ENCODE measurements at places on chromosomes 7 and 10. TPM values are rescaled to one million over a fixed set of nuclear protein-coding genes. Genes with fewer than 3 reads are reported as not detected.

DNA sequence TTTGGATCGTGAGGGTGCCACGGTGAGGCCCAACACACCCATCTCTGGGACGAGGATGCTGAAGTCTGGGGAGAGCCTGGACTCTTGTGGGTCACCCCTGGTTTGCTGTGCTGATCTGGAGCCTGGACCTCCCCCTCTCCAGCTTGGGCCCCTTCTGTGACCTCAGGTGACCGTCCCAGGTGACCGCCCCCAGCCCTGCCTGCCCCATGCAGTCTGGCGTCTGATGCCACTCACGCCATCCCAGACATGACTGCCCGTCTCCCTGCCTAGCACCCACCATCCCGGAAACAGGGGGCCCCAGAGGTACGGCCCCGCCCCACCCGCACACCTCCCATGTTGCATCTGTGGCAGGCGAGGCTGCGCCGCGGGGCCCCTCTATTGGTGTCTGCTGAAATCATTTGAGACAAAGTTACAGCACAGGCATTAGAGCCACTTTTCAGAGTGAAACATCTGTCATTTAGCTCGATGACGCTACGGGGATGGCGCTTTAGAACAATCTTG is 21.1 kb downstream of the UNCX start:
- no peak for DNase-seq
- no peak overlapping the region for H3K27ac ChIP-seq
- H3K4me3 ChIP-seq, result no peak overlapping the region
- H3K36me3 ChIP-seq, result no peaks in the 10 kb centered on the region
- no peaks in the 10 kb centered on the region for H3K4me1 ChIP-seq
- peaks cover 14% of the 10 kb centered on the region for H3K27me3 ChIP-seq

GRCh38 chr10:23408330-23408976 is 30.4 kb upstream of the OTUD1 start:
- DNase-seq, result no peak
- H3K36me3 ChIP-seq, result no peaks in the 10 kb centered on the region
- H3K27me3 ChIP-seq, result no peaks in the 10 kb centered on the region
- H3K4me3 ChIP-seq, result no peak overlapping the region

DNA sequence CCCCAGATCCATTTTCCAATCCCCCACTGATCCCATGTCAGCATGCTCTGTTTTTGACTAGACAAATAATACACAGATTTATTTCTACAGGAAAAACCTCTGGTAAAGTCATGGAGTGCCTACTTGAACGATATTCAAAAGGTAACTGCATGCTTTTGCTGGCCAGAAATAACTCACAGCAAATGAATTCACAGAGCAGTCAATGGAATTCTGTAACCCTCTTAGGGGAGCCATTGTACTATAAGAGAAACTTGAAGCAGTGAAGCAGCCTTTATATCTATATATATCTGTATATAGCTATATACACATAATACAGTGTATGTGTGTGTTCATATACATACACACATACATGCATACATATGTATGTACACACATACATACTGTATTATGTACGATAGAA is 29.0 kb upstream of the MEOX2 start:
- H3K4me1 ChIP-seq, result no peaks in the 10 kb centered on the region
- no peak overlapping the region for H3K27ac ChIP-seq
- no peaks in the 10 kb centered on the region for H3K27me3 ChIP-seq
- DNase-seq, result no peak

- no peaks in the 10 kb centered on the region for H3K27me3 ChIP-seq
- no peak for DNase-seq
- no peak overlapping the region for H3K27ac ChIP-seq
- H3K4me1 ChIP-seq, result no peaks in the 10 kb centered on the region
- H3K36me3 ChIP-seq, result no peaks in the 10 kb centered on the region
- H3K4me3 ChIP-seq, result no peak overlapping the region
These were observed 65.7 kb upstream of the PITRM1 start for GRCh38 chr10:3238115-3238871.

DNA sequence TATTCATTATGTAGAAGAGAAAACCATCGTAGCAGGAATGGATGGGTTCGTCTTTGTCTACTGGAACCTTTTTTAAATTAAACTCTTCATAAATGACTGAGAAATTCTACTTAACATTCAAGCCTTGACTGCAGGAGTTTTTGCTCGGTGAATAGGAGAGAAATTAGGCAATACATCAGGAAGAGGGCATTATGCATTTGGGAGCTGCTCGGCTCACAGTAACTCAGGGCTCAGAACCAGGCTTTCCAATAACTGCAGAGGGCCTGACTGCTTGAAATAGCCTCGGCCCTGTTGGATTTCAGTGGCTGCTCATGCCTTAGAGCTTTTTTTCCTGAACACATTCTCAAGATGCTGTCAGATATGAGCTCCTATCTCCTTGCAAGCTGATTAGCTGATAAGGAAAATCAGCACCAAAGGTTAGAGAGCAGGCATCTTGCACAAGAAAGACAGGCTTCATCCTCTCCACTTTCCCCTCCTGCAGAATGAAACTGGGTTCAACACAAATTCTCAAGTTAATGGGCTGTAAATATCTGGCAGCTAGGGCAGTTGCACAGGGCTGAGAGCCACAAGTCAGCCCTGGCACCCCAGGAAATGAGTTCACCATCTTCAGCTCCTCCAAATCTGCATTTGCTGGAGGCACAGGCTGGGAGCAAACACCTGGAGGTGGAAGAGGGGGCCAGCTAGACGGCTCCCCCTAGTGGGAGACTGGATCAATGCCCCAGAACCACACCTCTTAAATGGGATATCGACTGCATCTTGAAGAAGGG is 24.3 kb downstream of the TECTB start:
- no peak overlapping the region for H3K27ac ChIP-seq
- H3K4me1 ChIP-seq, result no peaks in the 10 kb centered on the region
- H3K4me3 ChIP-seq, result no peak overlapping the region
- no peaks in the 10 kb centered on the region for H3K36me3 ChIP-seq

DNA sequence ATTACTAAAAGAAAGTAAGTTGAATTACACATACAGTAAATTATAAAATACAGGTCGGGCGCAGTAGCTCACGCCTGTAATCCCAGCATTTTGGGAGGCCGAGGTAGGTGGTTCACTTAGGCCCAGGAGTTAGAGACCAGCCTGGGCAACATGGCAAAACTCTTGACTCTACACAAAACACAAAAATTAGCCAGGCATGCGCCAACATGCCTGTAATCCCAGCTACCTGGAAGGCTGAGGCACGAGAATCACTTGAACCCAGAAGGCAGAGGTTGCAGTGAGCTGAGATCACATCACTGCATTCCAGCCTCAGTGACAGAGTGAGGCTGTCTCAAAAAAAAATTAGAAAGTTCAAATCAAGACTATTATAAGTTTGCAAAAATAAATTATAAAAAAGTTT is 174.9 kb downstream of the GALNT11 start:
- H3K4me1 ChIP-seq, result no peaks in the 10 kb centered on the region
- no peak overlapping the region for H3K27ac ChIP-seq
- H3K36me3 ChIP-seq, result no peaks in the 10 kb centered on the region
- no peak overlapping the region for H3K4me3 ChIP-seq
- DNase-seq, result no peak

- H3K36me3 ChIP-seq, result no peaks in the 10 kb centered on the region
- H3K4me3 ChIP-seq, result peak overlapping the region; percentile 82
- no peaks in the 10 kb centered on the region for H3K27me3 ChIP-seq
- H3K27ac ChIP-seq, result peak overlapping the region; percentile 95
- DNase-seq, result peak; percentile 74
These were observed 557 bp downstream of the TMEM120A start for GRCh38 chr7:75993689-75994387.

- H3K27ac ChIP-seq, result no peak overlapping the region
- H3K36me3 ChIP-seq, result no peaks in the 10 kb centered on the region
- DNase-seq, result no peak
- H3K27me3 ChIP-seq, result no peaks in the 10 kb centered on the region
These were observed 34.2 kb upstream of the C10orf90 start for GRCh38 chr10:126704649-126705048.

DNA sequence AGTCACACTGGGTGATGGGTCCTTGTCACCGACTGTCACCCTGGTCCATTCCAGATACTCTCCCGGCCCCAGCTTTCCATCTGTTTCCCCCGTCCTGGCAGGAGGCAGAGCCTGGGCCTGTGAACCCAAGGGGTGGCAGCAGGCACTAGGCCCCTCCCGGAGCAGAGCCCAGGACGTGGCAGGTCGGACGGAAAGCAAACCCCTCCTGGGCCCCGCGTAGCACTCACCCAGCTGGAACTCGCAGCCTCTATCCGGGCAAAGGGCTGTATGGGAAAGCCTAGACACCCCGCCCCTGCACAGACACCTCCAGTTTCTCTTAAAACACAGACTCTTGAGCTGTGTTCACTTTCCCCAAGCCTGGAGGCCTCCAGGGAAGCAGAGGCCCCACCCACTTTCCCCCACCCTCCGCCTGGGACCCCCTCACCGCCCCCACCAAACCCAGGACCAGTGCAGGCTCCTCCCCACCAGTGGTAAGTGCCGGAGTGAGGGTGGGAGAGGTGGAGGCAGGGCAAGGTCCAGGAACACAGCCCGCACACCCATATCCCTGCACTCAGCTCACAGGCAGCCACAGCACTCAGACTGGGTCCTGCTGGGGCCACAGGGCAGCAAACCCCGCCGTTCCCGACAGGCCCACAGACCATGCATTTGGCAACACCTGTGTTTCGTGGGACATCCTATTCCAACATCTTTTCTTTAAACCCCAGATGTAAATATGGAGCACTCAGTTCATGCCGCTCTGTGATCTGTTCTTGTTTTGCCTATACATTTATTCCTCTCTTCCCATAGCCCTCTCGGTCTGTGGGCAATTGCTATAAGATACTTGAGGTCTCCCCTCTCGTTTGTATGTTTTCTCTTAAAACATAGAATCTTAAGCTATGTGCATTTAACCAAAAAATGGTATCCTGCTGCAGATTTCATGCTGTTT is 98.2 kb upstream of the PDGFA start:
- H3K27me3 ChIP-seq, result no peaks in the 10 kb centered on the region

- no peaks in the 10 kb centered on the region for H3K4me1 ChIP-seq
- no peaks in the 10 kb centered on the region for H3K36me3 ChIP-seq
- no peak for DNase-seq
- no peaks in the 10 kb centered on the region for H3K27me3 ChIP-seq
These were observed 215.3 kb downstream of the DGKB start for GRCh38 chr7:14687241-14687640.

DNA sequence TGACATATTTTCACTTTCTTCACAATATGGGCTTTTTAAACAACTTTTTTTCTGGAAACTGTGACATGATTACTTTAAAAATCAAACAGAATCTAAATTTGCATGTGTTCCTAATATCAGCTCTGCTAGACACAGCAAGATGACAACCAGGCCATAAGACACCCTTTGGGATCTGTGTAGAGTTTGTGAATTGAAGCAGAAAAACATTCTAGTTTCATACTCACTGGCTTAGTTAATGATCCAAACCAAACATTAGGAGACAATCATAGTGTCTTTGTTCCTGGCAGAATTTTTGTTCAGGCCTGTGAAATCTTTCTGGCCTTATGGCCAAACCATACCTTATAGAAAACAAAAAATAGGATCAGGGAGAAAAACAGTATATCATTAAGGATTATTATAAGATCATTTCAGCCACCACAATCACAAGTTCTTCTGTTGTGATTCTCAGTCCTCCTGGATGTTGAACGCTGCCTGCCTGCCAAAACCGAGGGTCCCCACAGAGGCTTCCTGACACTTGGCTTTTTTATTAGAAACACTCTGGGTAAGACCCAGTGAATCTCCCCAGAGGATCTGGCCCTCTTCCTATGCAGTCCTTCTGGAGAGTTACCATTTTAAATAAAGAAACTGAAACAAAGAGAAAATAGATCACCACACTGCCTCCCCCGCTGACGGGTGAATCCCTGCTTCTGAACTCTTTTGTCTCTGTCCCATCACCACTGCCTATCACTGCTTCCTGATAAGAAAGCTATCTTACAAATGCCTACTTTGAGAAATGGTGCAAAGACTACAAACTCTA is 79.2 kb upstream of the PPP1R3C start:
- H3K36me3 ChIP-seq, result no peaks in the 10 kb centered on the region
- H3K27ac ChIP-seq, result no peak overlapping the region
- H3K4me1 ChIP-seq, result no peaks in the 10 kb centered on the region
- H3K27me3 ChIP-seq, result no peaks in the 10 kb centered on the region
- no peak overlapping the region for H3K4me3 ChIP-seq

GRCh38 chr10:34606890-34607289 is 208.2 kb downstream of the PARD3 start:
- DNase-seq, result no peak
- H3K27ac ChIP-seq, result no peak overlapping the region
- H3K4me1 ChIP-seq, result no peaks in the 10 kb centered on the region
- H3K36me3 ChIP-seq, result no peaks in the 10 kb centered on the region
- H3K27me3 ChIP-seq, result no peaks in the 10 kb centered on the region
- H3K4me3 ChIP-seq, result no peak overlapping the region

- peak overlapping the region; percentile 46 for H3K27ac ChIP-seq
- peak; percentile 54 for DNase-seq
- H3K4me3 ChIP-seq, result no peak overlapping the region
- peaks cover 3% of the 10 kb centered on the region for H3K4me1 ChIP-seq
- no peaks in the 10 kb centered on the region for H3K36me3 ChIP-seq
- H3K27me3 ChIP-seq, result no peaks in the 10 kb centered on the region
These were observed 9.0 kb upstream of the CYP3A4 start for GRCh38 chr7:99792967-99793366.

- no peaks in the 10 kb centered on the region for H3K4me1 ChIP-seq
- DNase-seq, result no peak
- H3K4me3 ChIP-seq, result no peak overlapping the region
These were observed 168.9 kb downstream of the SNX10 start for GRCh38 chr7:26460351-26461085.

DNA sequence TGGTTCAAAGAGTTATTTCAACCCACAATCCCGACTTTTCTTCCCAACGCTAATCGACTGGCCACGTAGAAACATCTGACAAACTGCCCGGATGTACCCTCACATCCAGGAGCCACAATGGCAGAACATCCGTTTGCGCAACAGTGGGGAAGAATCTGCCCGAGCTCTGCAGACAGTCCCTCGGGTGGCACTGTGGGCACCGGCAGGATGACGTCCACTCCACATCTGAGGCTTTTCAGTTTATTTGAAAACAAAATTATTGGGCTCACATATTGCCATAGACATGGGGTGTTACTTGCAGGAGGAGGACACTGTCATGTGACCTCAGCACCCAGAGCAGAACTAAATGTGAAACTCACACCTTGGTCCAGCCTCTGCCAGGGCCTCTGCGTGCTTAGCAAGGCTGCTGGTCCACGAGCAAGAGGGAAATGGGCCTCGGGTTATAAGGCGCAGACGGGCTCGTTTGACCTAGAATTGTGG is 84.1 kb downstream of the MKI67 start:
- H3K4me1 ChIP-seq, result peaks cover 9% of the 10 kb centered on the region
- H3K36me3 ChIP-seq, result no peaks in the 10 kb centered on the region
- no peak overlapping the region for H3K4me3 ChIP-seq
- no peak overlapping the region for H3K27ac ChIP-seq
- no peaks in the 10 kb centered on the region for H3K27me3 ChIP-seq

Gene GPR37
- not detected for total RNA-seq

Gene MSMB
- not detected for total RNA-seq

Gene PDZD7
- total RNA-seq, result 0.83 TPM

Gene RELN
- total RNA-seq, result 3.9 TPM

Gene NPTX2
- total RNA-seq, result 4.1 TPM

Gene HOXA10
- 28.4 TPM for total RNA-seq

Gene CHN2
- total RNA-seq, result 125 TPM

Gene CACNA2D1
- 14.8 TPM for total RNA-seq

Gene STK31
- total RNA-seq, result 1.7 TPM

Gene SLC26A3
- total RNA-seq, result 339 TPM

Gene MACROH2A2
- 10.4 TPM for total RNA-seq

Gene SPDYE8
- not detected for total RNA-seq

Gene SLC18A3
- 0.47 TPM for total RNA-seq
